ENCODE measurements at places on chromosomes 12 and 14.

DNA sequence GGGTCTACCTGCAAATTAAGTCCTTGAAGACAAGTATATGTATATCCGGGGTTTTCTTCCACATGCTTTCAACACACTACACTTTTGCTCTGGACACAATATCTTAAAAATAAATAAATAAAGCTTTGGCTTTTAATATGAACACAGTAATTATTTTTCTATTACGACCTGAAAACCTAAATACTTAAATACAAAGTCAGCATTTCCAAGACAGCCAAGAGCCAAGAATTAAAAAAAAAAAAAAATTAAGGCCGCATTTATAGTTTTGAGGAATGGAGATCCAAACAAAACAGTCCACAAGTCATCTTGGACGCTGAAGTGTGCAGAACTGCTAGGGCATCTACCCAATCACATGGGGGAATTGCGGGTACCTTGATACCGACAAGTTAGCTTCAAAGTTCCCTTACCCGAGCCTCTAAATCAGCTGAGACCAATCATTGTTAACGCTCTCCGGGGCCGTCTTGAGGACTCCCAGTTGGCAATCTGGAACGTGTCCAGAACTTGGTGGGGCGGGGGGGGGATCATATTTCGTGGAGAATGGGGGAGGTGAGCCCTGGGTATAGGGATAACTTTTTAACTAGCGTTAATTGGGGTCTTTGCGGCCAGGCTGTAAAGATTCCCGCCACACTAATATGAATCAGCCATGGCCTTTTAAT, 731 bp upstream of the PCNX4 start:
- no peak for DNase-seq

- no peak for DNase-seq
Measured at GRCh38 chr12:28340261-28341045, 150.2 kb downstream of the CCDC91 start.

GRCh38 chr12:109016016-109016415, 4.9 kb downstream of the SVOP start:
- peak; percentile 21 for DNase-seq

GRCh38 chr14:94331462-94331861, 8.3 kb upstream of the SERPINA6 start:
- no peak for DNase-seq

DNA sequence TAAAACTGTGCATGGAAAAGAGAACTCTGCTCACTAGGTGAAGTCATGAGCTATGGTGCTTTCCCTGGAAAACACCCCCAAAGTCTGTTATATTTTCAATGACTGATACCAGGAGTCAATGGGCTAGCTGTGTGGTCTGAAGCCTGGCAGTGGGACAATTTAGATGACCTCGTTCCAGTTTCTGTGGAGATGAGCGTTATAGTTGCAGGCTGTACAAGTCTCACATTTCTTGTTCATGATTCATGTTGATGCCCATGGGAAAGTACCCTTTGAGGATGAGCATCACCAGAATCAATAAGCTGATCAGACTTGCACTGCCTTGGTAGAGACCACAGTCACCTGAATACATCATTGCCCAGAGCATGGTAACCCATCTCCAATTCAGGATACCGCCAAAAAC, 70.7 kb downstream of the NOVA1 start:
- no peak for DNase-seq
